Stimulated activated CD8-positive, alpha-beta memory T cell treated with anti-CD3 and anti-CD28 coated beads, Interleukin-15, amount 100 ng/mL, for 4 hours (primary cell): ENCODE measurements at places on chromosomes 11 and 22.

- no peak for DNase-seq
Observed at GRCh38 chr11:82899957-82900276, 313 bp downstream of the PRCP start.

DNA sequence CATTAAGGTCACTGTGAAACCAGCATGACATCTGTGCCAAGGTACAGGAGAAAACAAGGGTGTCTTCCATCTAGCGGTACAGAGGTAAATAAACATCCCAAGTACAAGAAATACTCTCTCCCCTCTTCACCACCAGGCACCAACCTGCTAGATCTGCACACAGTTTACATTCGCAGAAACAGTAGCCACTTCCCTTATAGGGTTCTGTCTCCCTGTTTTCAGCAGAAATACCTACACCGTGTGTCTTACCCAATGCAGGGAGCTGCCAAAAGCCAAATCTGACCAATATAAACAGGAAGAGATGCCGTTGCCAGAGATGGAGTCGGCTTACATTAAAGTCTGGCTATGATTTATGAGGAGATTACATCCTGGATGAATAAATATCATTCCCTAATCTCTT lies 1.2 kb downstream of the SCN4B start:
- no peak for DNase-seq

GRCh38 chr11:1160231-1161101 lies 2.7 kb downstream of the MUC5AC start:
- no peak for DNase-seq

DNA sequence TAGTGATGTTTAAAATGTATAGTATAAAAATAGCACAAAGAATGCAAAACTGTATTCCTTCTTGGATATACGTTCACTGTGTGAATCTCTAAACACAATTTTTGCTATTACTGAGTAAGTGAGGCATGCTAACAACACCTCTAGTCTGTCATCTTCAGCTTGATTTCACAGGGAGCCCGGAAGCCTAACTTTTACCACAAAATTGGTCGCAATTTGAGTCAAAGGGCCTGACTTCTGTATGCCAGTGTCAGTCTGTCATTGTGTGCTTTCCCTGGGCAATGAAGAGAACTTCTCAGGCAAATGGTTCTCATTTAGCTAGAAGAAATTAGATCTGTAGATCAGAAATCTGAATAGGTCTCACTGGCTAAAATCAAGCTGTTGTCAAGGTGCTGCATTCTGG lies 1059.5 kb downstream of the FAM181B start:
- no peak for DNase-seq

DNA sequence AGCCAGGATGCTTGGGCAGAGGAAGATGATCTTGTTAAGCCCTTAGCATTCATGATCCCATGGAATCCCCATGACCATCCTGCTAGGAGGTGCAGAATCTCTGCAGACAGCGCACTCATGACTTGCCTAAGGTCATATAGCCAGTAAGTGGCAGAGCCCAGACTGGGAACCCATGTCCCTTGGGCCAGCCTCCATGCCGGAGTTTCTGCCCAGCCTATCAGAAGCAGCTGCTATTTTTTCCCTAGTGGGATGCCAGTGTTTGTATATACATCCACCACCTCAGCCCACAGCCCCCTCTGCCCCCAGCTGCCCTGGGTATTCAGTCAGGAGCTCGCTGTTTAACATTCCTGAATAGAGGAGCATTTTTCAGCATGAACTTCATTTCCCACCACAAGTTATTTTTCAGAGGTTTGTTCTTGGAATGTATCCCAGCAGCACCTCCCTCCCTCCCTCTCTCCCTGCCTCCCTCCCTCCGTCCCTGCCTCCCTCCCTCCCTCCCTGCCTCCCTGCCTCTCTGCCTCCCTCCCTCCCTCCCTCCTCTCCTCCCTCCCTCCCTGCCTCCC lies 34.4 kb upstream of the SUSD2 start:
- DNase-seq = no peak

GRCh38 chr11:60029015-60029632 lies 11.1 kb upstream of the OOSP2 start:
- no peak for DNase-seq

- DNase-seq = no peak
Observed at GRCh38 chr11:44633641-44634040, 68.2 kb downstream of the CD82 start.

DNA sequence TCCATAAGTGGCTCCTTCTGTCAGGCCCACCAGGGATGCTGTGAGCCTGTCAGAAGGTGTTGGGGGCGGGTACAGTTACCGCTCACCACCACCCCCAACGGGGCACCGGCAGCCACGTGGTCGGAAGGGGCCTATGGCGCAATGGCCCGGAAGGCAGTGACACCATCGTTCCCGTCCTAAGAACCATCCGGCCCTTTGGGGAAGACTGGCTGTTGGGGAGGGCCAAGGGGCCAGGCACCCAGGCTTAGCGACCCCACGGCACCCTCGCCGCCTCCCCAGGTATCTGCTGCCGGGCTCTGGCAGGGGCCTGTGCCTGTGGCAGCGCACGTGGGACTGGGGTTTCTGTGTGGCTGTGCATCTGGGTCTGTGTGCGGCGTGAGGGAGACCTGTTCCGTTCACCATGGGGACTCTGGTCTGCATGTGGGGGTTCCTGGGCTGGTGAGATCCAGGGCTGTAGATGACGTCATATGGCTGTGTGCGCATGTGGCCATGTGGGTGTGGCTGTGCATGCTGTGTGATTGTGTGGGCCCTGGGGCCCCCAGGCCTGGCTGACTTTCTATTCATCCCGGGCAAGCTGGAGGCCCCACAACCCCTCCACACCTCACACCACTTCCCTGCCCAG lies 717 bp downstream of the OSM start:
- peak; percentile 69 for DNase-seq

- DNase-seq = no peak
Observed at GRCh38 chr11:18731441-18731840, 5.5 kb upstream of the IGSF22 start.

GRCh38 chr11:126756421-126756820 lies 244.1 kb downstream of the KIRREL3 start:
- DNase-seq = no peak

GRCh38 chr11:64880240-64881001 lies 2.0 kb upstream of the EHD1 start:
- no peak for DNase-seq

GRCh38 chr22:27269751-27270543 lies 531.6 kb downstream of the MN1 start:
- no peak for DNase-seq
